ENCODE measurements at places on chromosomes 6 and 20.

DNA sequence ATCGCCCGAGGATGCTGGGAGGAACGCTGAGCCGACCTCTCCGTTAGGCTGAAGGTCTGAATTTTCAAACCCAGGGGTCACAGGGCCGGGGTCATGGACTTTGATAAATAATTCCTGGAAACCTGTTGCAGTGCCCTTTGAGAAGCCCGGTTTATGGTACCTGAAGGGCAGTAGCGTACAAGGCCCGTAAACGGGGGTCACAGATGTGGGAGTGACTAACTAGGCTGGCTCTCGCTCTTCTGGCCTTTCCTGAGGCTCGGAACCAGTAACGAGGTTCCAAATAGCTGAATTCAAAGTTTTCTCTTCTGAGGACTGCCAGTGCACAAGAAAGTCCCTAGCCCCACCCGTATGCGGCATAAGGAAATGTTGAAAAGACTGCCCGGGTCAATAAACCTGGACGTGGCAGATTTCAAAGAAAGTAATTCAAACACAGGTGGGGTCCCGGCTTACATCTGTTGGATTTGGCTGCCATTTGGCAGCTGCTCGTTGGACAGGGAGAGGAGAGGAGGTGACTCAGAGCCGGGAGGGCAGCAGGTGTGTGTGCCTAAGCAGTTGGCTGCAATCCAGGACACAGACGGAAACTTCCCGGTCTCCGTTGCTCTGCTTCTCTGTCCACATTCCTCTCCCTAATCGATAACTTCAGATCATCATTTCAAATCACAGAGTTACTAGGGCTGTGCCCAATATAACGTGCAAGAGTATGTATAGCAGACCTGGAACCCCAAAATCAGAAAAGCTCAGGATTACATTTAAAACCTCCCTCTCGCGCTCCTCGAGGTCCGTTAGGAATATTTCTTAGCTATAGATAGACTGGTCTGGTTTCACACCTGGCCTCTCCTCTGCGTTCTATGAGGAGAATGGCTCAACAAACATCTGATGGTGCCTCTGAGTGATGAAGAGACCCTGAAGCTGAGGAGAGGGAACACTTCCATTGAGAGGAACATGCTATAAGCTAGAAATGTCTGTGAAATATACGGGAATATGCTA, 765 bp upstream of the GMDS start:
- peak; percentile 36 for DNase-seq

GRCh38 chr6:142746524-142746923, 198.5 kb downstream of the HIVEP2 start:
- peak; percentile 30 for DNase-seq

- no peak for DNase-seq
Observed at GRCh38 chr20:64003960-64004725, 23.2 kb downstream of the PRPF6 start.

- no peak for DNase-seq
Observed at GRCh38 chr6:139996253-139996834, 621.9 kb upstream of the CITED2 start.

DNA sequence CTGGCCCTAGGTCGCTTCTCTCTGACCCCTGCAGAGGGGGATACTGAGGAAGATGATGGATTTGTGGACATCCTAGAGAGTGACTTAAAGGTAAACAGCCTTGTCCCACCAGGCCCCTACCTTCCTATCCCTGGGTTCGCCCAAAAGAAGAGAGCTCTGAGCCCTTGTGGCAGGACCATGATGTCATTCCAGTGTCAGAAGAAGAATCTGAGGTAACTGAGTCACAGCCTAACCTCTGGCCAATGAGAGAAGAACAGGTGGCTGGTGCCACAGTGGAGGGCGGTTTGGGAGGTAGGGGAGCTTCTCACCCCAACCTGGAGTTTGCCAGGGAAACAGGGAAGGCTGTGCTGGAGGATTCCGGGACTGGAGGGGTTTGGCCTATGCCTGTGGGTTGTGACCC, 5.2 kb downstream of the CDC25B start:
- DNase-seq: no peak

- no peak for DNase-seq
Observed at GRCh38 chr6:2976571-2977085, 5.3 kb upstream of the SERPINB6 start.

Measured in CD4-positive, alpha-beta T cell treated with Interleukin-6 at 100 ng/mL for 8 hours (primary cell).